ENCODE measurements at places on chromosomes 1 and 21.

GRCh38 chr1:151243683-151244216, 10.8 kb upstream of the PSMD4 start:
- DNase-seq = no peak

DNA sequence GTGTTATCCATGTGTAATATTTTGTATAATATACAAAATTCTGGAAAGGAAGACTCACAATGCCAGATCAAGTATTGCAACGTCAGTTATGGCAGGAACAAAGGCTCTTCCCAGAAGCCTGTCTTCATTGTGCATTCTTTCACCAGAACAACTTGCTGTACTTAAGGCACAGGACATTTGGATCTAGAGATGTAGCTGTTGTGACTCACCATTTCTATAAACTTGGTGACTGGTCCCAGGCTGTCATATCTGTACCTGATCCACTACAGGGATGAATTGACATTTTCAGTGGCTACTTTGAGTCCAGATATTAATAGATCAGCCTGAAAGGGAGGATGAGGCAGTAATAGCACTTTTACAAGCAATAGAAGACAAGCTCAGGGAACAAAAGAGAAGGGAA, 299.8 kb downstream of the DISC1 start:
- DNase-seq = no peak

- DNase-seq = no peak
These were observed 47.3 kb upstream of the POU3F1 start for GRCh38 chr1:38093569-38094520.

GRCh38 chr1:170068923-170069322, 5.6 kb downstream of the KIFAP3 start:
- no peak for DNase-seq

DNA sequence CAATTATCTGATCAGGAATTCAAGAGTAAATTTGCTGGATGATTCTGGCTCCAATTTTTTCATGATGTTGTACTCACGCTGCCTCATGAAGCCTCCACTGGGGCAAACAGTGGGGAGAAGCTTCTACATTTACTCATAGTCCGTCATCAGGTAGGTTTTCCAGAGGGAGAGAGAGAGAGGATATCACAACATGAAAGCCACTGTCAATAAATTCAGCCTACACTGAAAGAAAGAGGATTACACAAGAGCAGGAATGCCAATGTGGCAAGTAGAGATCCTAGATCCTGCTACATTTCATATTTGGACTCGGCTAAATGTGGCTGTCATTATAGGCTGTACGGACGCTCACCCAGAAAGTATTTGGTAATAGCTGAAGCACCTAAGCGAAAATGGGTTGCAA, 819.9 kb downstream of the BRINP3 start:
- DNase-seq = no peak

GRCh38 chr1:9095818-9096217, 26.4 kb upstream of the SLC2A5 start:
- no peak for DNase-seq

DNA sequence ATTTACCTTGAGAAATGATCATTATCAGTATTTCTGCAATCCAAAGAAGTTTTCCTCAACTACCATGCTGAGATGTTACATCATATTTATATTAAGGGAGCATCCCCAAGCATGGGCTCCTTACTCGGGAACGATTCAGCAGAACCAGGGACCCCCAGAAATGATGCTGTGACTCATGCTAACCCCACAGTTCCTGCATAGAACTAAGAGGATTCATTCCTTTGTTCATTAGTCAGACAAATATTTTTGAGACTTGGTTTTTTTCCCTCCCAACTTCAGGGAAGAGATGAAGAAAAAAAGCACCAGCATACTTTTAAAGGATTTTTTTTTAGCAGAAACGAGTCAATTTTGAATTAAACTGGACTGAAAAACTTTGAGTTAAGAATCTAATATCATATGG, 49.2 kb upstream of the COL24A1 start:
- no peak for DNase-seq

DNA sequence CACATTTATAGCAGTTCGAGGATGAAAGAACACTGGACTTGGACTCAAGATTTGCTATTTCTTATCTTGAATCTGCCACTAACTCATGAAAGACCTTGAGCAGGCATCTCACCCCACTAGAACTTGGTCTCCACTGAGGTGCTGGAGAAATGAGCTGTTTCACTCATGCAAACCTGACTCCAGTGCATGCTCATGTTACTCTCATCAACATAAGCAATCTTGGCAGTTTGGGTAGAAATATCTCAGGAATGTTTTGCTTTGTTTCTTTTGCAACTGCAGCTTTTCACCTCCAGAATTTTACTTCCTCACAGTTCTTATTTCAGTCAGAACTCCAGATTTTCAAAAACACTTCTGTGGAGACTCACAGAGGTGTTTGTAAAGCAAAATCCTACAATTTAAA, 46.2 kb upstream of the DAB1 start:
- DNase-seq = no peak

GRCh38 chr1:220905650-220906560, 26.7 kb downstream of the HLX start:
- no peak for DNase-seq

DNA sequence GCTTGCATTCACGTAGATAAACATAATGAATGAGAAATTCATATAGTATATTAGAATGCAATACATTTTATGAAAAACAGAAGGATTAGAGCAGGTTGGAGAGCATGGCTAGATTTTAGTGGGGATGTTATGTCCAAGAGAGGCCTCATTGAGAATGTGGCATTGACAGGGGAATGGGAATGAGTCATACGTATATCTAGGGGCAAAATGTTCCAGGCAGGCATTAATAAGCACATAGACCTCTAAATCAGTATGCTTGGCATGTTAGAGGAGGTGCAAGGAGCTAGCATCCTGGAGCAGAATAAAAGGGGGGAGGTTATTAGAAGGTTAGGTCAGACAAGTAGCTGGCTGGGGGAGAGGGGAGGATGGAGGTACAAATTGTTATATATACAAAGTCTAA, 93.0 kb downstream of the USH2A start:
- DNase-seq = no peak

DNA sequence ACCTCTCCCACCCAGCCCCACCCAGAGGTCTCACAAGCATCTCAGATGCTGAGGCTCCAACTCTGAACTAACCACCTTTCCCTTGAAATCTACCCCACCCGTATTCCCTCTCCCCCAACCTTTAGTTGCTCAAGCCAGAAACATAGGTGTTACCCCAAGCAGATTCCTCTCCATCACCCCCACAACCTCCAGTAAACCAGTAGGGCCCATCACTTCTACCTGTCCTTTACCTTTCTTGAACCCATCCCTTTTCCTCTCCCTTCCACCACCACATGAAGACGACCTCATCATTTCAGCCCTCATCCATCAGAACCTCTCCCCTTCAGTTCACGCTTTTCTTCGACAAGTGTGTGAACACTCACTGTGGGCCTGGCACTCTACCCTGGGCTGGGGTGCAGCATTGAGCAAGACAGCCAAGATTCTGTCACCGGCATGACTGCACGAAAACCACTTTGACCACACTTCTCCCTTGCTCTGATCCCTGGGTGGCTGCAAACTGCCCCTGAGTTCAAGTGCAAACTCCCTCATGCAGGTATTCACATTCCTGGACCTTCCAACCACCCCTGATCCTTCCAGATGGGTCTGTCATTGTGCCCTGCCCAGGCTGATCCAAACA, 65.5 kb upstream of the LAPTM5 start:
- DNase-seq = no peak

DNA sequence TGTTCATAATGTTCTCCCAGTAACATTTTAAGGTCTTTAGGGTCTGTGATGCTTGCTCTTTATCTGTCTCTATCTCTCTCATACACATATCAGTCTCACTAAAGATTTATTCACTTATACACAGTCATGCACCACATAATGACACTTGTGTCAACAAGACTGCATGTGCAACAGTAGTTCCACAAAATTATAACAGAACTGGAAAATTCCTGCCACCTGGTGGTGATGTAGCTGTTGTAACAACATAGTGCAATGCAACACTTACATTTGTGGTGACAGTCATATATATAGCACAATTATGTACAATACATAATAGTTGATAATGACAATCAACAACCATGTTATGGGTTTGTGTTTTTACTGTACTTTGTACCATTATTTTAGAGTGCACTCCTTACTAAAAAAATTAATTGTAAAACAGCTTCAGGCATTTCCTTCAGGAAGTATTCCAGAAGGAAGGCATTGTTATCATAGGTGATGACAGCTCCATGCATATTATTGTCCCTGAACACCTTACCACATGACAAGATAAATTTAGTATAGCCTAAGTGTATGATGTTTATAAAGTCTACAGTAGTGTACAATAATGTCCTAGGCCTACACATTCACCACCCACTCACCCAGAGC, 8.1 kb downstream of the TDRD5 start:
- peak; percentile 62 for DNase-seq

DNA sequence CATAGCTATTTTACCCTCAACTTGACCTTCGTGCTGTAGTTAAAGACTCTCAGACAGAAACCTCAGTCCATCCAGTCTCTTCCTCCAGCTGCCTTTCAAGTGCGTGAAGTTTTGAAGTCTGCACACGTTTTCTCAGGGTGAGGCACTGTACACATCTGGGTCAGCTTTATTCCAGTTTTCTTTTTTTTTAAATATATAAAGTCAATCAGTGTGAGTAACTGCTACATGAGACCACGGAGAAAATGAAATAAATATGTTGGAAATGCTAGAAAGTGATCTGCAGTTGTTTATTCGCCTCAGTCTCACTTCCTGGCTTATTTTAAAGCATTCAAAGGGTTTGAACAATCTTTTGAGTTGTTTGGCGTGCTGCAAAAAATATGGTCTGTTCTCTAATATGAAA, 135.7 kb downstream of the ROR1 start:
- DNase-seq = no peak

- DNase-seq = no peak
These were observed 18.6 kb upstream of the TTC34 start for GRCh38 chr1:2819831-2820730.

DNA sequence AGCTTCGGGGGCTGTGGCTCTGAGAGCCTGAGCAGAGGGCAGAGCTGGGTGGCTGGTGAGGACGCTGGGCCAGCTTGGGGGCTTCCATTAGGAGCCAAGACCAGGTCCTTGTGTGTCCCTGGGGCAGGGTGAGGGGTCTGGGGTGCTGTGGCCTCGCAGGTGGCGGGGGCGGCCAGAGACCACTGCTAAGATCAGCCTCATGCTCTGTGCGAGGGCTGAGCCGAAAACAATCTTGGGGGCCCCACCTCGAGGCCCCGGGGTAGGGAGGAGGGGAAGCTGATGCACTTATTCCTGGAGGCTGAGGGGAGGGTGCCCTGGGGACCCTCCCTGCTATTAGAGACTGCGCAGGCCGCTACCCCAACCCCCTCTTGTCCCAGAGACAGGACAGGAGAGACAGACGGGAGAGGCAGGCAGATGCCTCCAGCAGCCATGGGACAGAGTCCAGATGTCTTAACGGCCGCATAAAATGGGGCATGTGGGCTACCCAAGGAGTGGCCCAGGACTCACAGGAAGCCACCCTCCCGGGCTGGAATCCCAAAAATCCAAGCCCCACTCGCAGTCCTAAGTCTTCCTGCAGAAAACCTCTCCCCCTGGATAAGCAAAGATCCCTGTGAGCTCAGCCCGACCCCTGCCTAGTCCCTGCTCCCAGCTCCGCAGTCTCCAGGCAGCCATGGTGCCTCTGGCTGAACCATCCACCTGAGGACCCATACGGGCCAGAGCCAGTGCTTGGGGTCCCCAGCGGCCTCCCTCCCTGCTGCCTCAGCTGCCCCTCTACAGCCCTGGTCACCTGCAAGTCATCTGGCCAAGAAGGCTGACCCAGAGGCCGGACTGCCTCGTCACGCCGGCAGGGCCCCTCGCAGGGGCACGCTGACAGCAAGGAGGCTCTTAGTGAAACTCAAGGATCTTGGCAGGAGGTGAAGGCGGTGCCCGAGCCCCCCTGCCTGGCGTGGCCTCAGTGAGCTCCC, 43.6 kb upstream of the COL18A1 start:
- DNase-seq = no peak

GRCh38 chr1:68016381-68016780, 34.0 kb downstream of the DIRAS3 start:
- DNase-seq = no peak

- no peak for DNase-seq
These were observed 140.5 kb downstream of the NEGR1 start for GRCh38 chr1:72141875-72142274.

- DNase-seq = no peak
These were observed 16.4 kb downstream of the CAPZA1 start for GRCh38 chr1:112636056-112636455.

Data from NCI-H1694 (cell line).